Panc1 (cell line): ENCODE measurements at places on chromosomes 5 and 9. TPM values are rescaled to one million over a fixed set of nuclear protein-coding genes. Genes with fewer than 3 reads are reported as not detected.

DNA sequence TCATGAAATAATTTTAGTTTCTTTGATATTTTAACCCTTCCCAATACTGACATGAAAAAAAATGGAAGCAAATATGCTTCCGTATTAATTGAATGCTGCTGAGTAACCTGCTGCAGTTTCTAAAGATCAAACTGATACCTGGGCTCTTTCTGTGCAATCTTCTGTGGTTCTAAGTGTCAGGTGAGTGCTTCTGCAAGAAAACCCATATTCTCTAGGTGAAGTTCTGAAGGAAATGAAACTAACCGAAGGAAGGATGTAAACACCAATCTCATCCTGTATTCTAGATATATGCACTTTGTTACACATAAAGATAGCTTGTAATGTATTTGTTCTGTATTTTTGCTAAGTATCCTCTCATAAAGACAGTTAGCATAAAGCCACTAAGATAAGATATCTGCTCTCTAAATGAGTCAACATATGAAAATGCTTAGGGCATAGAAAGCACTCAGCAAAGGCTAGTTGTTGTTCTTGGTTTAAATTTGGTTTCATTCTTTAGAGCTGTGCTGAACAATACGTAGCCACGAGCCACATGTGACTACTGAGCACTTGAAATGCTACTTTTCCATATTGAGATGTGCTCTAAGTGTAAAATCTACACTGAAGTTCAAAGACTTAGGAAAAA, 52.0 kb downstream of the ITGA2 start:
- no peak for DNase-seq

TNFSF15 gene
- 0.03 TPM for total RNA-seq

DNA sequence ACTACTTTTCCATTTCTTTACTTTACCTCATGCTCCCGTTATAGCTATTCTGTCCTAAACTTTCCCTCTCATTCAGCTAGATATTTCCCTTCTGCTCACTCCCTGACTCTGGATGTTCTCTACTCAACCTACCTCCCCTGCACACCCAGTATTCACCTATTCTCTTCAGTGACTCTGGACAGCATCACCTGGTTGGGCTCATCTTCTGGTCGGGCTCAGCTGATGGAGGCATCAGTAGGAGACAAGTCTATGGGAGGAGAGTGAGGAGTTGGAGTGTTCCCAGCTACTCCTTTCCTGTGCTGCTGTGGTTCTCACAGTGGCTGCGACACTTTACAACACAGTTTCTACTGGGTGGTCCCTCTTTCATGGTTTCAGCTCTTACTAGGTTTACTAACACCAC, 493.9 kb downstream of the DMAC1 start:
- DNase-seq = no peak

PPP2R2B gene
- 8.8 TPM for total RNA-seq

YTHDC2 gene
- 21.7 TPM for total RNA-seq

FRMD3 gene
- 14.5 TPM for total RNA-seq

GRCh38 chr9:129497005-129497812, 123.7 kb downstream of the C9orf50 start:
- DNase-seq = no peak

DRD1 gene
- total RNA-seq = 1.0 TPM

PKD2L2 gene
- total RNA-seq = not detected

ENTPD2 gene
- 2.8 TPM for total RNA-seq

GRCh38 chr5:154528005-154528594, 50.1 kb upstream of the HAND1 start:
- no peak for DNase-seq

MYORG gene
- total RNA-seq = 9.7 TPM

DNA sequence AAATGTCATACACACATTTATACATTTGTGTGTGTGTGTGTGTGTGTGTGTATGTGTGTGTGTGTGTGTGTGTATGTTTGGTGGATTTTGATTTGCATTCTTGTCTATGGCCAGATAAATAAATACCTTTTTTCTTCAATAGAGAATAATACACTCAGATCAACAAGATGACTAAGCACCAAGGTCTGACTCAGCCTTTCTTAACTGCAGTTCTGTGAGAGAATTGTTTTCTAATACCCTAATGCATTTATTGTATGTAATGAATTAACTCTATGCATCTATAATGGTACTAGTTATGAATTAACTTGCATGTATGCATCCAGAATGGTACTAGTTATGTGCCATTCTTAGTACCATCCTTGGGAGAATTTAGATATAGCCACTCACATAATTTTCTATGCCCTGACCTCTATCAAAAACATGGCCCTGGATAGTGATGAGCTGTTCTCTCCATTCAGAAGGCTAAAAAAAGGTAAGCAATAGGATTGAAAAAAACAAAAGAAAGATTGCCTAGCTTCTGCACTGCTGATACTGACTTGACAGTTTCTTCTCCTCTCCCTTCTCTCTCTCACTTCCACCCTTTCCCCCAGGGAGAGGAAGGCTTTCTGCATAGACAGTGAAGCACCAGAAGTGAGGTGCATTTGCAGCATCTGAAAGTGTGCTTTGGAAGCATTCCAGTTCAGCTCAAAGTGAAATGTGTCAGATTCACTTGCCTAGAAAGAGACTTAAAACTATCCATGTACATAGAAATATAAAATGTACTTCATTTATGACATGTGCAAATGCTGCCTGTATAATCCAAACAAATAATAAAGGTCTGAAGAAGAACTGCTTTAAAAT, 55.1 kb upstream of the CCDC112 start:
- DNase-seq = no peak

- no peak for DNase-seq
These were observed 10.4 kb downstream of the RAB14 start for GRCh38 chr9:121191235-121191634.

DNA sequence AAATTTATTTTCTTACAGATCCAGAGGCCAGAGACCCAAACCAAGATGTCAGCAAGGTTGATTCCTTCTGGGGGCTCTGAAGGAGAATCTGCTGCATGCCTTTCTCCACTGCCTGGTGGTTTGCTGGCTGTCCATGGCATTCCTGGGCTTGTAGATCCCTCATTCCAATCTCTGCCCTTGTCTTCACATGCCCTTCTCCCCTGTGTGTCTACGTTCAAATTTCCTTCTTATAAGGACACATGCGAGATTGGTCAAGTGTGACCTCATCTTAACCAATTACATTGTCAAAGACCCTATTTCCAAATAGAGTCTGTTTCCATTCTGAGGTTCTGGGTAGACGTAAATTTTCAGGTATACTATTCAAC, 84.5 kb upstream of the RAI14 start:
- no peak for DNase-seq

DNA sequence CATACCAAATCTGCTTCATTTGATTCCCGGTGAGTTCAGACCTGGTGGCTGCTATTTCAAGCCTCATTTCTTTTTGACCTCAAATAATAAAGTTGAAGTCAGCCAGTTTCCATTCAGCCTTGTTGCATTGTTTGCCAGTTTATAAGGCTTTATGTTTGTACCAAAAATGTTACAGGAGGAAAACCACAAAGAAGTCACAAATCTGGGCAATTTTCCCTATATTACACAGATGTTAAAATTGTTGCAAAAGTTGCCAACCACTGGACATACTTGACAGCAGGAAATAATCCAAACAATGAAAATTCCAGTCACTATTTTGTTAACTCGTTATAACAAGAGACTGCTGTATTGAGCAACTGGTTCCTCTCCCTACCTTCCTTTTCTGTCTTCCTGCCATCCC, 1325.0 kb upstream of the DMAC1 start:
- no peak for DNase-seq

- no peak for DNase-seq
These were observed 78.9 kb upstream of the ZNF462 start for GRCh38 chr9:106784076-106784475.

DNA sequence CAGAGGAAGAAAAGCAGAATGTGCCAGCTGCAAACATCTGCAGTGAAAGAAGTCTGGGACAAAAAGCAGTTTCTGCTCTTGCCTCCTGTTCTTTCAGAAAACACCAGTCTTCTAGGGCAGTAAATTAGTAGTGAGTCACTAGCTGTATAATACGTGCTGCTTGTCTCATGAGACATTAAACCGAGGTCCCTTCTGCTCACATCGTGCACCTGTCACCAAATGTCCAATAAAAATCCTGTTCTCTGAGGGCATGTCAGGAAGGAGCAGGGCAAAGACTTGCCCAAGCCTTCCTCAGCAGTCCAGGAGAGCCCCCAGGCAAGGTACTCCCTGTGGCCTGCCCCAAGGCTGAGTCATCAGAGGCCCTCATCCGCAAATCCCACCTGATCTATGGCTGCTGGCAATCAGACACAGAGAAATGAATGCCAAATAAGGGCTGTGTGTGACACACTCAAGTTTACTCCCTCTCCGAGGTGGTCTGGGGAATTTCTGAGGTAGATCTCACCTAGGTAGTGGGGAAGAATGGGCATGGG, 255.3 kb upstream of the SMARCA2 start:
- no peak for DNase-seq

- no peak for DNase-seq
These were observed 11.2 kb upstream of the TPM2 start for GRCh38 chr9:35700942-35701341.

DNA sequence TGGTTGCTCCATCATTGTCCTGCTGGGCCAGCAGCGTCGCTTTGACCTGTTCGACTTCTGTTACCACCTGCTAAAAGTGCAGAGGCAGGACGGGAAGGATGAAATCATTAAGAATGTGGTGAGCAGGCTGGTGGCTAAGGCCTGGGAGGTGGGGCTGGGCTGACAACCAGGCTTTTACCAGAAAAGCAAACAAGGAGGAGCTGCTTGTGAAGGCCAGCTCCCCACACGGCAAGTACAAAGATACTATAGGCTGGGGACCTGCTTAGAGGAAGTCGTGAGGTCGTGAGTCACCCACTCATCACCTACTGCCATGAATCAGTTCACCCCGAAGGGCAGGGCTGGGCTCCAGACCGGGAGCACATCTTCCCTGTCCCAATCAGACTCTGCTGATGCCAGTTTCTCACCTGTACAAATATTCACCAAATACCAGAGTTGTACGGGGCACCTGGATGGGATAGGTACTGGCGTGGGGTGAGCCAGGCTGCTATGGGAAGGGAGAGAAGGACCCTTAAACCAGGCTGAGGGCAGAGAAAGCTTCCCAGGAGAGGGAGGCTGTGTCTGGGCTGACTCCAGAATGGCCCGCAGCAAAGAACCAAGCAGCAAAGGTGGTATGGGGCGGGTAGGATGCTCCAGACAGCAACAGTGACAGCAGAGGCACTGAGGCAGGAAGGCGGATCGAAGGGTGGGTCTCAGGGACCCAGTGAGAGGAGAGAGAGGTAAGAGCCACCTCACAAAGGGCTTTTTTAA, 69.3 kb upstream of the NIPAL4 start:
- peak; percentile 91 for DNase-seq

- no peak for DNase-seq
These were observed 250.4 kb upstream of the CDH12 start for GRCh38 chr5:23103566-23103965.

BASP1 gene
- total RNA-seq = 217 TPM

CSNK1G3 gene
- total RNA-seq = 40.8 TPM

DNA sequence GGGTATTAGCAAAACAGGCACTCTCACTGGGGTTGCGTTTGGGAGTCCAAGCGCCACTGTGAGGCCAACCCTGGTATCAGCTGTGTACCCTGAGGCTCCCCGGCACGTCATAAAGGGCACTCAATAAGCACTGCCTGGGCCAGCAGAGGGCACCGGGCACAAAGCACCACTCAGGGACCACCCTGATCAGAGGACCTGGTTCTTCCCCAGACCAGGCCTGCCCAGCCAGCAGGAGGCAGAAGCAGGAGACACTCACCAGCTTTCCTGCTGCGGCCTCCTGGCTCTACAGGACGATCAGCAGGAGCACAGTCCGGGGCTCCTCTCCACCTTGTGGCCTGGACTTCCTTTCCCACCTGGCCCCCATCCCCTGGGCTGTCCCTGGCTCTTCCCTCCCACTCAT, 12.6 kb downstream of the MGAT1 start:
- DNase-seq = no peak

SPINK13 gene
- not detected for total RNA-seq

- DNase-seq = no peak
These were observed 174.2 kb downstream of the OXCT1 start for GRCh38 chr5:41695920-41696582.

GRCh38 chr5:149646564-149646963, 65.3 kb downstream of the ARHGEF37 start:
- no peak for DNase-seq

- DNase-seq = no peak
These were observed 7.0 kb downstream of the DOLK start for GRCh38 chr9:128940271-128940921.

IL9 gene
- total RNA-seq = not detected

DNA sequence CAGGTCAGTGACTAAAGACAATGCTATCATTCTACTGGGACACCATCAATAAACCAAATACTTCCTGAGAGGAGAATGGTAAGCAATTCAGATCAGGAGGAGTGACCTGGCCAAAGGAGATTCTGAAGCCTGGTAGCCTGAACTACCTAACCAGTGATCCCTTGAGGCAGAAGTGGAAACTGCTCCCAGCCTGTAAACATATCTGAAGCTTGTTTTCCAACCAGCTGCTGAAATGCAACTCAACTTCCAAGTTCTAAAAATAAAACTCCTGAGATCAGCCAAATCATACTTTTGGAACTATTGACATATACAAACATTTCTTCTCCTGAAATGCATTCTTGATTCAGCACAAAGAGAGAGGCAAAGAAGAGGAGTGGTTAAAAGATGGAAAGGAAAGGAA, 204.1 kb downstream of the EBF1 start:
- DNase-seq = no peak

COL27A1 gene
- 5.1 TPM for total RNA-seq

DNA sequence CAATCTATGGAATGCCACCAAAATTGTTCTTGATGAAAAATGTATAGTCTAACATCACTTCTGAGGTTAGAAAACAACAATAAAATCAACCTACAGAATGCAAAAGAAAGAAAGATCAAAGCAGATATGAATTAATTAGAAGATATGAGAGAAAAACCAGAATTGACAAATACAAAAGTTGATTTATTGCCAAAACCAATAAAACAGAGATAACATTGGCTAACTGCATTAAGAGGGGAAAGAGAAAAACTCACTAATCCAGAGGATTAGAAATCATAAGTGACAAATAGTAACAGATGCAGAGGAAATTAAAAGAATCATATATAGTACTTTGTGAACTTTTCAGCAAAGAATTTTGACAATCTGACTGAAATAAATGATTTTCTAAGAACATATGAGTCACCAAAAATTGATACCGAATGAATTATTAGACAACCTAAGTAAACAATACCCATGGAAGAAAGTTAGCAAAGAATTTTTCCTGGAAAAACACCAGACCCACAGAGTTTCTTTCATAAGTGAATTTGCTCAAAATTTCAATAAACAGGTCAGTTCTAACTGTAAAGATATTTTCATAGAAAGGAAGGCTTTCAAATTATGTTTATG, 167.7 kb downstream of the AOPEP start:
- DNase-seq = no peak

GRCh38 chr5:83434946-83435345, 36.6 kb upstream of the VCAN start:
- no peak for DNase-seq

- no peak for DNase-seq
These were observed 110.3 kb downstream of the ST8SIA4 start for GRCh38 chr5:100792781-100793180.

C5orf63 gene
- 9.8 TPM for total RNA-seq

DNA sequence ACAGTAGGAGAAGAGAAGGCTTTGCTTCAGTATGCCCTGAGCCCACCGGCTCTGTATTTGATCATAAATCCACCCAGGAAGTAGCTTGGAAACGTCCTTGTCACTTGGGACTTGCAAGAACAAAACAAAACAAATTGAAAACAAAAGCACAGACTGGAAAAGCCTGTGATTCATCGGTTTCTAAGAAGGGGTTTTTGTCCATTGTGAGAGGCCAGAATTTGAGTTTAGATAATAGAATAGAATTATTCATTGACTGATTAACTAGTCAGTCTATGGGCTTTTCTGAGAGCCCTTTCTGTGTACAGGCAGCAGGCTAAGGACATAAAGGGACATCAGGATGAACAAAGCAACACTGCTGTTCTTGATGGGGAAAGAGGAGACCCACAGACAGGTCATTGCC, 424.8 kb downstream of the IRX1 start:
- DNase-seq = no peak

PCDHGB5 gene
- total RNA-seq = 0.87 TPM
